ENCODE measurements at places on chromosomes 7 and 10. TPM values are rescaled to one million over a fixed set of nuclear protein-coding genes. Genes with fewer than 3 reads are reported as not detected.

OR2A42 gene
- 0.15 TPM for total RNA-seq

ICA1 gene
- 26.6 TPM for total RNA-seq

SEPTIN7 gene
- 219 TPM for total RNA-seq

CPA2 gene
- total RNA-seq = not detected

NOS3 gene
- 0.15 TPM for total RNA-seq

HOXA10 gene
- 11.5 TPM for total RNA-seq
